ENCODE measurements at places on chromosomes 5 and 9. TPM values are rescaled to one million over a fixed set of nuclear protein-coding genes. Genes with fewer than 3 reads are reported as not detected.

The HK3 gene
- polyA plus RNA-seq = 2.5 TPM

The TAF1L gene
- not detected for polyA plus RNA-seq

The SLC34A3 gene
- not detected for polyA plus RNA-seq

The CCDC171 gene
- 0.62 TPM for polyA plus RNA-seq

The CCDC192 gene
- not detected for polyA plus RNA-seq

The ANKRD31 gene
- polyA plus RNA-seq = not detected

The FOXD4L5 gene
- not detected for polyA plus RNA-seq

The SIT1 gene
- 1.4 TPM for polyA plus RNA-seq

The CDC20B gene
- not detected for polyA plus RNA-seq

The NCBP1 gene
- 11.0 TPM for polyA plus RNA-seq

The IFNA2 gene
- not detected for polyA plus RNA-seq

The SPATA24 gene
- 4.5 TPM for polyA plus RNA-seq

The SAXO1 gene
- not detected for polyA plus RNA-seq

The DND1 gene
- not detected for polyA plus RNA-seq

The KIF27 gene
- 1.8 TPM for polyA plus RNA-seq

The SMIM3 gene
- polyA plus RNA-seq = 32.6 TPM

The TYRP1 gene
- not detected for polyA plus RNA-seq

The GABRA6 gene
- polyA plus RNA-seq = not detected

The PCDHGA3 gene
- not detected for polyA plus RNA-seq

The C9orf153 gene
- polyA plus RNA-seq = not detected

The SAPCD2 gene
- 0.39 TPM for polyA plus RNA-seq

The LCN10 gene
- not detected for polyA plus RNA-seq

The PDGFRB gene
- polyA plus RNA-seq = 6.4 TPM

The CCDC152 gene
- 3.1 TPM for polyA plus RNA-seq

The PAEP gene
- not detected for polyA plus RNA-seq

The SOHLH1 gene
- not detected for polyA plus RNA-seq

The CTNND2 gene
- not detected for polyA plus RNA-seq

The SH3PXD2B gene
- not detected for polyA plus RNA-seq

The PLPP7 gene
- polyA plus RNA-seq = 0.44 TPM

The ZNF474 gene
- polyA plus RNA-seq = not detected

The RGS14 gene
- polyA plus RNA-seq = 33.8 TPM

The PCSK1 gene
- polyA plus RNA-seq = not detected

The DOK3 gene
- polyA plus RNA-seq = not detected

The DIRAS2 gene
- polyA plus RNA-seq = not detected

The IFNA13 gene
- not detected for polyA plus RNA-seq

The FOXD4 gene
- not detected for polyA plus RNA-seq

The AGGF1 gene
- polyA plus RNA-seq = 38.4 TPM

The SLC45A2 gene
- polyA plus RNA-seq = not detected

The DNM1 gene
- polyA plus RNA-seq = not detected

The GPX8 gene
- not detected for polyA plus RNA-seq

The IRX1 gene
- not detected for polyA plus RNA-seq

The CRHBP gene
- not detected for polyA plus RNA-seq

The KCNV2 gene
- not detected for polyA plus RNA-seq

The PTGDS gene
- 93.2 TPM for polyA plus RNA-seq

The FBP2 gene
- not detected for polyA plus RNA-seq

The CKMT2 gene
- 0.99 TPM for polyA plus RNA-seq

The CDH18 gene
- polyA plus RNA-seq = not detected

The PCDHB2 gene
- not detected for polyA plus RNA-seq

The LRRC70 gene
- 4.4 TPM for polyA plus RNA-seq

The ANKRD20A1 gene
- polyA plus RNA-seq = not detected

The GPRIN1 gene
- polyA plus RNA-seq = 0.34 TPM

The AK3 gene
- polyA plus RNA-seq = 37.2 TPM

The OR1J2 gene
- polyA plus RNA-seq = not detected

The CAMK4 gene
- polyA plus RNA-seq = 0.86 TPM

The CCNI2 gene
- 1.3 TPM for polyA plus RNA-seq

The GDNF gene
- polyA plus RNA-seq = not detected

The TMC1 gene
- not detected for polyA plus RNA-seq
